Substantia nigra (tissue), 51 donors: ENCODE measurements at places on chromosomes 2 and 18.

- DNase-seq = no peak
Observed at GRCh38 chr2:45741161-45741850, 89.8 kb downstream of the PRKCE start.

DNA sequence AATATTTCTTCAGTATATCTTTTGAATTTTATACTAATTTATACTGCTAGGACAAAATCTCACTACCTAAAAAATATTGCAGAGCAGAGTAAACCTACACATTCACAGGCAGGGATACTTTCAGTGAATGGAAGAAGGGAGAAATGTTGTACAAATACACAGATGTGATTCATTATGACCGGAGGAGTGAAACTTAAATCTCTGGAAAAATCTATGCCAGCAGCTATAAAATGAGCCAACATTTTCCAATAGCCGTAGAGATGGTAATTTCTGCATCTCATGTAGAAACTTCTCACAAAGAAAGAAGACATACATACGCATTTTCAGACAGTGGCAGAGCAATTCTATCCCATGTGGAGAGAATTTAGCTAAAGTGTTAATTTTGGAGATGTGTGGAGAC lies 54.8 kb downstream of the KCNS3 start:
- DNase-seq = no peak

DNA sequence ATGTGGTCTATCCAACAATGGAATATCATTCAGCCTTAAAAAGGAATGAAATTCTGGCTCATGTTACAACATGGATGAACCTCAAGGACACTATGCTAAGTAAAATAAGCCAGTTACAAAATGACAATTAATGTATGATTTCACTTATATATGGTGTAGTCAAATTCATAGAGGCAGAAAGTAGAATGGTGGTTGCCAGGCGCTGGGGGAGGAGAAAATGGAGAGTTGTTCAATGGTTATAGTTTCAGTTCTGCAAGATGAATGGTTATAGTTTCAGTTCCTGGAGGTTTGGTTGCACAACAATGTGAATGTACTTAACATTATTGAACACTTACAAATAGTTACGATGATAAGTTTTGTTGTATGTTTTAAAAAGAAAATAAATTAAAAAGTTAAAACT lies 79.2 kb upstream of the IL1R2 start:
- DNase-seq = no peak

- no peak for DNase-seq
Observed at GRCh38 chr2:113791697-113792590, 35.5 kb upstream of the SLC35F5 start.

- no peak for DNase-seq
Observed at GRCh38 chr2:64534363-64534762, 10.2 kb downstream of the AFTPH start.

GRCh38 chr18:75130591-75131328 lies 78.2 kb downstream of the PTGR3 start:
- no peak for DNase-seq

GRCh38 chr2:96233436-96233835 lies 24.8 kb upstream of the STARD7 start:
- DNase-seq = no peak

GRCh38 chr2:106065268-106065982 lies 128.7 kb downstream of the UXS1 start:
- no peak for DNase-seq

DNA sequence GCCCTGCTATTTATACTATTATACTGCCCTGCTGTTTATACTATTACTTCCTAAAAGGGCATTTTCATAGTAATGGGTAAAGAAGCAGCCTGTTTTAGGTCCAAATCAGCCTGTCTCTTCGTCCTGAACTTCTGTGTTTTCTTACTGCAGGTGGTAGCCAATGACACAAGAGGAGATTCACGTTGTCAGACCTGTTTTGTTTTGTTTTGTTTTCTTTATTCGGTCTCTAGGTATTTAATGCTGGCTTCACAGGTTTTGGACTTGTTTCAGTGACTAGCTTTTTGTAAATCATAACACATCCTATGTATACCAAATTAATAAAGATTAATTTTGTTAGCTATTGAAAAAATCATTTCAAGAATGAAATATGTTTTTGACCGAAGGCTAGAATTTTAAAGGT lies 116.4 kb downstream of the MAP3K20 start:
- DNase-seq = no peak

DNA sequence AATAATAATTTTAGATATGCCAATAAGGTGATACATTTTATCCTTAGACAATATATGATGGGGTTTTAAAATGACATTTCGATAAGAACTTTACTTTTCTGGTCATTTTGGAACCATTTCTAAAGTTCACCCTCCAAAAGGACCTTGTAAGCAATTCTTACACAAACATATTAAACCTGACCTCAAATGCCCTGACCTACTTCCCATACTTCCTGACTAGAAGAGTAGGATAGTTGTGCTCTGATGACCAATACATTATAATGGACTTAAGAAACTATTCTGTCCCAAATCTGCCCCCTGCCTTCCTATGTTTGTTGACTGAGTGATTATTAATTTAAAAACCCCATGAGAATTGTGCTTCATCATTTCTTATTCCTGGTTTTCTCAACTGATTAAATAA lies 24.6 kb downstream of the GCA start:
- DNase-seq = no peak

GRCh38 chr2:1561811-1562421 lies 148.7 kb downstream of the TPO start:
- no peak for DNase-seq

- DNase-seq = no peak
Observed at GRCh38 chr2:160156665-160157064, 43.4 kb downstream of the ITGB6 start.

DNA sequence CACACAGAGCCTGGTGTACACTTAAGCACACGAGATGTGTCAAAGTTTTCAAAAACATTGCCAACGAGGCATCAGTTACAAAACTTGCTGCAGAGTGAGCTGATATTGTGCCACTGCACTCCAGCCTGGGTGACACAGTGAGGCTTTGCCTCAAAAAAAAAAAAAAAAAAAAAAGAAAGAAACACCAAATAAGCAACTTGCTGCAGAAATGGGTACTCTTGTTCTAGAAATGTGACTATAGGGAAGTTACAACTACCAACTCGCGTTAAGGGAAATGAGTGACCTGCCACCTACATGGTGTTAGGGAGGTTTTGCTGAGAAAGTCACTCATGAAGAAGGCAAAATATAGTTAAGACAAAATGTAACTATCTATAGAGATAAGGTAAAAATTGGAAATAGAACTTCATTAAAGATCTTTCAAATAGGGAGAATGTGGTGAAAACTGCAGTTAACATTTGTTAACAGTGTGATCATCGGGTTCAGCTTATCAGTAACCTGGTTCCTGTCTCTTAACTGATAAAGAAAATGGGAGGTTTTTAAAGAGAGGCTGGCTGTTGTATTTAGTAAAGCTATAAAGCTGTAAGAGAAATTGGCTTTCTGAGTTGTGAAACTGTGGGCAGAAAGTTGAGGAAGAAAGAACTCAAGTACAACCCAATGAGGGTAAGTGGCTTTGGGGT lies at the start of gene IL1RL1:
TSS of gene IL1RL1 (plus strand) at position 600 of the 677 bp plus-strand sequence. CDS start 26,702 bp downstream, outside the sequence.
- DNase-seq = no peak

- DNase-seq = no peak
Observed at GRCh38 chr2:205848601-205849000, 166.3 kb downstream of the NRP2 start.

DNA sequence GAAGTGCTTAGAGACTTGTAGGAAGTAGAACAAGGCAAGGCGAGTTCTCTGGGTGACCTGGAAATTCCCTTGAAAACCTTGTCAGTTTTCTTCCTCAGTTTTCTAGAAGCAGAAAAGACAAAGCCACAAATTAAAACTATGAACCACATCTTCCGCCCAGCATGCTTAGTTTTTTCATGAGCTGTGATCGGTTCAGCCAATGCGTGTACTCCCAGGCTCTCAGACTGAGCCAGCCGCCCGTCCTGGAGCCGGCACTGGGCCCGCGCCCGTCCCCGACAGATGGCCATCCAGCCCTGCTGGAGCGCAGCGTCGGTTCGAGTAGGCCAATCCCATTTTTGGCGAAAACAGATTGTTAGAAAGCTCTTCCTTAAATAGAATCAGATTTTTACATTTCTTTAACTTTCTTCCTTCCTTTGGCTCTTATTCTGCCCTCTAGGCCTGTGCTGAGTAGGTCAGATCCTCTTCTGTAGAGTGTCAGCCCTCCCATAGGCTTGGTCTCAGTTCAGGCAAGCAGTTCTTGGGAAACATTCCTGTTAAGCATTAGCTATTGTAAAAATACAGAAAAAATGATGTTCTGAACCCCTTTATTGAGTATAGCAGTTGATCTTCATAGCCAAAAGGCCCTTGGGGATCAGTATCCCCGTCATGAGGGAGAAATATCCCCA lies 112.5 kb downstream of the NCK2 start:
- peak; percentile 70 for DNase-seq

DNA sequence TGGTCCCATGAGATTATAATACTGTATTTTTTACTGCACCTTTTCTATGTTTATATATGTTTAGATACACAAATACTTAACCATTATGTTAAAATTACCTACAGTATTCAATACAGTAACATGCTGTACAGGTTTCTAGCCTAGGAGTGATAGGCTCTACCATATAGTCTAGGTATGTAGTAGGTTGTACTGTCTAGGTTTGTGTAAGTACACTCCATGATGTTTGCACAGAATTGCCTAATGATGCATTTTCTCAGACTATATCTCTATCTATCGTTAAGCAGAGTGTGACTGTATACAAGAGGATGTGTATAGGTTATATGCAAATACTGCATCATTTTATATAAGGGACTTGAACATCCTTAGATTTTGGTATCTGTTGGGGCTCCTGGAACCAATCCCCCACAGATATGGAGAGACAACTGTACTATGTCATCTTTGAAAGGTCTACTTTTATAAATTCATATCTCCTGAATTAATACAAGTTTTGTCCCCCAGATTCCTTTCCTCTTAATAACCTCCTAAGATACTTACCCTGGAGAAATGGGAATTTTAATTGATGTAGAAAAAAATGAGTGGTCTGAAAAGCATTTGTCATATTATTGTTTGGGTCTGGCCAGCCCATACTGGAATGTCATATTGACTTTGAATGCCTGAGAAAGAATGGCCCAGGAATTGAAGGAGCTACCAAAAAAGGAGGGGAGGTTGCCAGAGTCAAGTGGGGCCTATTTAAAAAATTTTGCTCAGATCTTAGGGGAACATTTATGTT lies 36.6 kb downstream of the EHBP1 start:
- DNase-seq = no peak

DNA sequence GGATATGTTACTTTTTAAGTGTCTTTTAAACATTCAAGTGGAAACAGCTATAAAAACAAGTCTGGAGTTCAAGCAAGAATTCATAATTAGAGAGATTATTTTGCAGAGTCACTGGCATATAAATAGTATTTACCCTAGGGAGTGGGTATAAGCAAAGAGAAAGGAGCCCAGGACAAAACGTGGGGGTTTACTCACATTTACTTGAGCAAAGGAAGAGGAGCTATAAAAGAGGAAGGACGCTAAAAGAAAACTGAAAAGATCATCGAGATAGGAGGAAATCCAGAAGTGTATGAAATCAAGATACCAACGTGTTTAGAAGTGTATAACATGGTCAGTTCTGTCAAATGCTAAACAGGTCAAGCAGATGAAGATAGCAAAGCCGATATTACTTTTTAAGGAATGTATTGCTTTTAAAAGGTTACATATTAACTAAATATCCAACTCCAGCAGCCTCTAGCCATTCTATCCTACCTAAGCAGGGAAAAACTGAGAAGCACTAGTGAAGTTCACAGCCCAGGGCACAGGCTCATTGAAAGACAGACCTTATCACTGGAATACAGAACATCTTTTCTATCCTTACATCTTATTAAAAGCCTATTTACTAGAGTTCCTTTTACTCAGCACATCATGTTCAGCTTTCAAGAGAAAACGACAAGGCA lies 8.6 kb downstream of the KANSL1L start:
- DNase-seq = no peak

DNA sequence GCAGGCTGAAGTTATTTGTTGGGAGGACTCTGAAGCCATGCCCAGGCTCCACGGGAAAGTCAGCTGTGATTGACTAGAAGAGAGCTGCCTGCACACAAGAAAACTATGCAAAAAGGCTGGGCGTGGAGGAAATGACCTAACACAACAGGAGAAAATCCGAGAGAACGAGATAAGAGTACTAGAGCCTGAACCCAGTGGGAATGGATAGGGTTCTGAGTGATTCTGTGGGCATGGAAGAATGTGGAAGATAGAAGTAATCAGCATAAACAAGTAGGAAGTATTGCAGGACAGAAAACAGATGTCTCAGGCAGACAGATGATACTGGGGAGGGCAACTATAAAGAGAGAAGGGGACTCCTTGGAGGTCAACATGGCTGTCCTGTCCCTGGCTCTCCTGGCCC lies 12.1 kb upstream of the COPS8 start:
- DNase-seq = no peak

DNA sequence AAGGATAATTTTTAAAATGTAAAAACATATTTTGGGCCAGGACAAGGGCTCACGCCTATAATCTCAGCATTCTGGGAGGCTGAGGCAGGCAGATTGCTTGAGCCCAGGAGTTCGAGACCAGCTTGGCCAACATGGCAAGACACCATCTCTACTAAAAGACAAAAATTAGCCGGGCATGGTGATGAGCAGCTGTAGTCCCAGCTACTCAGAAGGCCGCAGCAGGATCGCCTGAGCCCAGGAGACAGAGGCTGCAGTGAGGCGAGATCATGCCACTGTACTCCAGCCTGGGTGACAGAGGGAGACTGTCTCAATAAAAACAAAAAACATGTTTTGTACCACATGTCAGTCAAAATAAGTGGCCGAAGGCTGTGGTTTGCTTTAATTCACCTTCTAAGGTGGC lies 122.5 kb downstream of the HDAC4 start:
- no peak for DNase-seq

DNA sequence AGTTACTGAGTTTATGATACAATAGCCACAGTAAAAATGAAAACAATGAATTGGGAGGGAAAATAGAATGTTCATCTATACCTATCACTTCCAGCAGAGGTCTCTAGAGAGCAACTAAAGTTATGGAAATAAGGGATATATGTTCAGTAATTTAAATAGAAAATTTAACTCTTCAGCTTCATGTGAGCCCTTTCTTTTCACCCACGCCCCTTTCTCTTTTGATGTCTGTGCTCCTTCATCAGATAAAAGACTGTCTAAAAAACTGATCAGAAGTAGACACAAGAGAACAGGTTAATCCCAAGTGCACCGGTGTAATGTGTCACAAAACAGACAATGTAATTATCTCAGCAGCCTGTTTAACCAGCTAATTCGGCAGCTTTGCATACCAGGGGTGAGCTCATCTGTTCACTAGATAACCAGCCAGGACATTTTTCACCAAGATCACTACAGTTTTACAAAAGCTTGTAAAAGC lies 238.5 kb upstream of the ERBB4 start:
- no peak for DNase-seq
